ENCODE measurements at places on chromosomes 2 and 18.

DNA sequence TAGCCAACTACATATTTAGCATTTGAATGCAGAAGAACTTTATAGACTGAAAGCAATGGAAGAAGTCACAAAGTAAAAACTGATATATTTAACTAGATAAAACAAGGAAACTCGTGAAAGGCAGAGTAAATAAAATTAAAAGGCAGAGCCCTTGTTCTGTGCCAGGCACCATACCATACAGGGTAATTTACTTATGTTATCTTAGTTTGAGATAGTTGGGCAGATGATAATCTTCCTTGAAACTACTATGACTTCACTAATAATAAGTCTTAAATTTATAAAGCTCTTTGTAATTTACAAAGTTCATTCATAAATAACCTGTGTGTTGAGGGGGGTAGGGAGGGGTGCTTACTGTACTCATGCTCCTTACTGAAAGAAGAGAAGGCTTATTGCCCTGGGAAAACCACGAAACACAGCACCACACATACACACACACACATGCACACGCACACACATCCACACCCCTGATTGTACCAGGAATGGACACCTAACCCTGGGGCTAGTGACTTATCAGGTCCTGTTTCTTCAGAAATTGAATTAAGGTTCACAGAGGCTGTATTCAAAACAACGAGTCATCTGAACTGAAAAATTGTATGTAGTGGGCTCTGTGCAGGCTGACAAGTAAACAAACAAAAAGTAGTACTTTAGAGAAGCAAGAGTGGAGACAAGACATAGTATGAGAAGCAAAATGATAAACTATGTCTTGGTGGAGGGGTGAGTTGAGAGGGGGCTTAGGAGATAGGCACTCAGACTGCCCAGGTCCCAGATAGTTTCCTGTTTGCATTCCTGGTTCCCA lies 38.1 kb downstream of the AGFG1 start:
- DNase-seq = no peak

DNA sequence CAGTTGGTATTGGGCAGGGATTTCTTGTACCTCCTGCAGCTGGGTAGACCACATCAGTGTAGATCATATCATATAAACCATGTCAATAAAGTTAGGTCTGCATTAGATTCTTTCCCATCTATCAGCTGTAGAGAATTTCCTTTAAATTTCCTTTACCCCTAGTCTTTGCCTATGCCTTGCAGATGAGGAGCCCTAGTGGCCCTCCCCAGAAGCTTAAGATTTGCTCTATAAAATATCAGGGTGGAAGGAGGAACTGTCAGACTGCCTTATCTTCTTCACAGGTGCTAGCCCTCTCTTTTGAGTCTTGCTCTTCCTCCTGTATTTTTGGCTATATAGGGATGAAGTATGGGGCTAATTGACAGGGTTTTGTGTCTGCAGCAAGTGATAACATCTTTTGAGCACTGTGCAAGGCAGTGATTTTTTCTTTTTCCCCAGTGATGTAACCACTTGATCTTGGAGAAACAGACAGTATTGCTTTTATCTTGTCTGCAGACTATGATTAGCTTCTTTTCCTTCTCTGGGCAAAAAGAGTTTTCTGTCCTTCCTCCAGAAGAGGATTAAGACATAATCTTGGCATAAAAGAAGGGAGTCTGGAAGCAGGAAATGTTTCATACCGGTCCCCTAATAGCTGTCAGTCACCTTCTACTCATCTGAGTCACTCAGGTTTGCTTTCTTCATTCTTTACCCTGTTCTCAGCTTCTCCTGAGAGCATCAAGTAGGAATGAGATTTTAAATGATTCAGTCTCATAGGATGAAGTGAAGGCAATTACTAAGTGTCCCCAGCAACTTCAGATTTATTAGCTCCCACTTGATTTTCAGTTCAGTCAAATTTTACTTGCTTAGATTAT lies 286.4 kb downstream of the CDH19 start:
- no peak for DNase-seq

- DNase-seq = no peak
Measured at GRCh38 chr2:160869411-160869810, 290.8 kb upstream of the TANK start.

DNA sequence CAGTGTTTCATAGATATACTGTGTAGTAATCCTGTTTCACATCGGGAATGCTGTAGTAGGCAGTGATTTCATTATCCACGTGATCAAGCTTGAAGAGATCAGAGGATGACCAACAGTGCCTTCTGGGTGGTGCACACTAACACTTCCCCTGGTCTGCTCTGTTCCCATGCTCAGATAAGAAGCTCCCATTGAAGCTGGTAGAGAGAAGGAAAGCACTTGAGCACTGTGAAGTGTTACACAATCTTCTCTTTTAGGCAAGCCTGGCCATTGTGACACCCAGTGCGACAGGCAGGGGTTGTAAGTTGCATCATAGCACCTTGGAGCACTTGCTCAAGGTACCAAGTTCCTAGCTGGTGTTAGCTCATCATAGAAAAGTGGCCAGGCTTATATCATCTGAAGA lies 30.6 kb upstream of the GPD2 start:
- DNase-seq = no peak

- no peak for DNase-seq
Measured at GRCh38 chr2:205689820-205690219, 7.5 kb downstream of the NRP2 start.

DNA sequence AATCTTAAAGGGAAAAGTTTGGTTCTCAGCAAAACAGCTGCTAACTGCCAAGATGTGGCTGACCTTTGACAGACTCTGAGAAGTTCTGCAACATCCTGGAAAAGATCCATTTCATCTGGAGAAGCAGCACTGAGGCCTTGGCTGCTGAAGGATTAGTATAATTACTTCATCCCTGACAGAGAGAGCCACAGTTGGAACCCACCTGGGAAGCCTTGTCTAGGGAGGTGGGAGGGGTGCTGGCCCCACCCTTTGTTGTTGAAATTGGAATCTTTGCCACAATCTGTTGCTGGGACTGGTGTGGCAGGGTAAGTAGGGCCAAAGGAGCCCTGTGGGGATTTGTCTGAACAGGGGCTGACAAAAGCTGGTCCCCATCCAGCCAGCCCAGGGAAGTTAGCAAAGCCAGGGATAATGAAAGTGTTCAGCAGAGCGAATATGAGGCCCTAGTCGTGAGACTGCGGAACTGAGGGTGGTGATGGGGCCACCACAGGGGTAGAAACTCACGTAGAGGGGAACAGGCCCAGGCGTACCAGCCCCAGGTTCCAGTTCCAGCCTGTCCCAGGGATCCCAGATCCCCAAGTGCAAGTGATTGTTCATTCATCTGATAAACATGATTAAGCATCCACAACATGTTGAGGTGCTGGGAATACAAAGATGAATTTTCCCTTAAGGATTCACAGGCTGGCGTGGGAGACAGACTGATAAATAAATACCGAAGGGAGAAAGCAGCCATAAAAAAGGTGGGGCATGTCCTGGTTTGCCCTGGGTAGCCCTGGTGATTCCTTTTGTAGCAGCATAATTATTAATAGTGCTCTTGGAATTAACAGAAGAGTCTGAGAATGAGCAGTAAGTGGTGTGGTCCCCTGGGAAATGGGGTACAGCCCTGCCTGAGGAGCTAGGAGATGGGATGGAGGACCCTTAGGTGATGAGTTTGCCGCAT lies 60.0 kb downstream of the MYO1B start:
- no peak for DNase-seq

GRCh38 chr2:211837706-211838105 lies 700.9 kb downstream of the ERBB4 start:
- no peak for DNase-seq

- no peak for DNase-seq
Measured at GRCh38 chr18:37588289-37588688, 22.7 kb upstream of the CELF4 start.

- DNase-seq = no peak
Measured at GRCh38 chr2:62136956-62137830, 58.7 kb upstream of the B3GNT2 start.

DNA sequence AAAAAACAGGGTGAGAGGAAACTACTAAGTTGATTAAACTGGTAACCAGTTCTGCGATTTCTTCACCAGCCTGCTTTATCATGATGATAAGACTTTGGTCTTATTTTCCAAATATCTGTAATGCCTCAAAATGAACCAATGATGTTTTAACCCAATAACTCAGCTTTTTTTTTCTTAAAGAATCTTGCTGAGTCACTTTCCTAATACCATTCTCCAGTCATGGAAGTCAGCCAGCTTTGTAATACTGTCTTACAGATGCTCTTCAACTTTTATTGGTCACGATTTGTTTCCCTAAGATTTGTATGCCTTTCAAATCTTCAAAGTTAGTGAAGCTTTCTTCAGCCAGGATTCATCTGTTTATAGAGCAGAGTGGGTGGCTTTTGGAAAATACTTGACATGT lies 47.7 kb upstream of the SMIM21 start:
- DNase-seq = no peak

DNA sequence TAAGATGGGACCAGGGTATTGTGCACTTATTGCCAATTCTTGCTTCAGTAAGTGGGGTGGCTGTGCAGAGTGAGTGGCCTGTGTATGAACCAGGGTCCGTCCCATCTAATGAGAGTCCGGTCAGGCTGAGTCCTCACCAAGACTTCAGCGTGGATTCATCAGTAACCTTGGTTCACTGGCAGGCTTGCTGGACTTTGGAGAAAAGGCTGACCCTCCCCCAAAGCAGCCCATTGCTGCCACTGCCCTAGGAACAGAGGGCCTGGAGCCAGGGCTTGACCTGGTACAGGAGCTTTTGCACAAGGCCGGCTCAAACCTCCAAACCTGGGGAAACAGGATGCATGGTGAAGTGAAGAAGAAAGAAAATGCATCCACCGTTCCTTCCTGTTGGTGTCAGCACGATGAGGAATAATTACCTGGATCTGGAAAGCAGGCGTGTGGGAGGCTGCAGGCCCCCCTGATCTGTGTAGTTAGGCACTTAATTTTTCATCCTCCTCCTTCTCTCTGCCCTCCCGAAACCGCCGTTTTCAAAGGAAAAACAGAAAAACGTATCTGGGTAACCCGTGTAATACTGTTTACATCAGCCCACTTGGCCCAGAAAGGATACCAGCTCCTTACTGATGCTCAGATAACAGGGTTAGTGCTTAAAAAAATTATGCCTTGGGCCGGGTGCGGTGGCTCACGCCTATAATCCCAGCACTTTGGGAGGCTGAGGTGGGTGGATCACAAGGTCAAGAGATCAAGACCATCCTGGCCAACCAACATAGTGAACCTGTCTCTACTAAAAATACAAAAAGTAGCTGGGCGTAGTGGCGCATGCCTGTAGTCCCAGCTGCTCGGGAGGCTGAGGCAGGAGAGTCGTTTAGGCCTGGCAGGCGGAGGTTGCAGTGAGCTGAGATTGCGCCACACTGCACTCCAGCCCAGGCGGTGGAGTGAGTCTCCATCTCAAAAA lies 147.7 kb downstream of the TGIF1 start:
- no peak for DNase-seq

GRCh38 chr2:218285604-218286003 lies 6.7 kb downstream of the TMBIM1 start:
- DNase-seq = no peak

GRCh38 chr2:190169221-190170072 lies 106.9 kb upstream of the MSTN start:
- DNase-seq = no peak

DNA sequence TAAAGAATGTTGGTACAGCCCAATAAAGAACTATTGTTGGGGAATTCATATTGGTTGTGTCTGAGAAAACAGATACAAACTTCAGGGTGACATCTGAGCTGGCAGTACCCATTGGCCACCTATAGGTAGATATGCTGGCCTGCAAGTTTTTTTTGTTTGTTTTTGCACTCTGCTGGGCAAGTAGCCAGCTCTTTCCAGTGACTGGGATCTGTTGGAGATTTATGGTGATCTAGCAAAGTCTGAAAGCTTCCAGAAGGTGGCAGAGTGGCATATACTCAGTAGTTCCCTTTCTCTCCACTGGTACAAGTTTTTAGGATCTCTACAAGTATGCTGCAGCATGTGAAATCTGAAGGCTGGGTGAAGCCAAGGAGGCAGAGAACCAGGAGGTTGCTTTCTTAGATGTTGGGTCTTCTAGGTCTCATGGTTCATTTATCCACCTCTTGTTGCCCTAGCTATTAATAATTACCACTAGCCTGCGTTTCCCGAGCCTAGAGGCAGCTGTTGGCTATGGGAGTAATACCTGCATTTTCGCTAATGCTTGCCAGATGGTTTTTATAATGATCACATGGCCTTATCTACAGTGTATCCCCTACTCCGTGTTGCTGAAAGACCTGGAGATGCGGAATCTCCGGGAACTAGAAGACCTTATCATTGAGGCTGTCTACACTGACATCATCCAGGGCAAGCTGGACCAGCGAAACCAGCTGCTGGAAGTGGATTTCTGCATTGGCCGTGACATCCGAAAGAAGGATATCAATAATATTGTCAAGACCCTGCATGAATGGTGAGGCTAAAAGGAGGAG lies 9.5 kb downstream of the COPS7B start:
- DNase-seq = no peak

DNA sequence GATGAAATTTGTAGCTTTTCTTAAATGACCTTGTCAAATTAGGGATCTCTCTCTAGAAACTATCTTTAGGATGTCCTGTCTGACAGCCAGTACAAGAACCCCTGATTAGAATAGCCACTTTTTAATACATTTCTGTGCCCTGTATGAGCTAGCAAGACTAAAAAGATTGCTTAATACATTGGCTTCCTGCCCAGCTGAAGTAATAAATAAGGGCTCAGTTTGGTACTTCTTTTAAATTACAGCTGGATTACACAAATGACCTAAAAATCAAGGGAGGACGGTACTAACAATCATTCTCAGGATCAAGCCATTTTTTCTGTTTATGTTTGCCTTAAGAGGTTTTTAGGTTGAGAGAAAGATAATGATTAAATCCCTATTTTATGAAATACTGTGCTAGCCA lies 11.6 kb upstream of the OLA1 start:
- no peak for DNase-seq

DNA sequence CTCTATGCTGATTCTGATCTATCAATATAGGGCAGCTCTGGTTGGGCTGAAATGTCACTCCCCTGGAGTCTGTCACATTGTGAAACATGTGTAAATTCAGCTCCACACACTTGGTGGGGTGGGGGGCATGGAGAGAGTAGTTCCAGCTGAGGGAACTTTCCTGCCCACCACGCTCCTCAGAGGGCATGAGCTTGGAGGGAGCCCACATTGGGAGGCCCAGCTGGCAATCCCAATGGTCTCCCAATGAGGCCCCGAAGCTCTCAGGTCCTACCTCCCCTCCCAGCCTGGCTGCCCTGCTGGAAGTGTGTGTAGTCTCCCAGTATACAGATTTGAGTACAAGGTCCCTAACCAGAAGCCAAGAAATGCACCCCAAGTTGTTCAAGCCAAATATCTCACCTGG lies 31.5 kb downstream of the GYPC start:
- DNase-seq = no peak

DNA sequence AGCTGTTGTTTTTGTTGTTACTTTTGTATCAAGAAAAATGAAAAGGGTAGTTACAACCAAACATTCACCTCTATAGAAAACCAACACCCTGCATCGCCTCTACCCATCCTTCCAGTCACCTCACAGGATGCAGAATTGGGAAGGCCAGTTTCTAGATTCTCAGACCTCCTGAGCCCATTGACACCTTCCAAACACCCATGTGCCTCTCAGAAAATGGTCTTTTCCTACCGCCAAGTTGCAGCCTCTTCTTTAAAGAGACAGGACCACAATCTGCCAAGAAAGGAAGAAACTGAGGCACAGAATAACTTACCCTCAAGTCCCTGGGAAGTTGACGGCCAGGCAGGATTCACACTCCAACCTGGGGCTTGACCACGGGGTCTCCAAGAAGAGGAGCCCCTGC lies 101.4 kb downstream of the TNS1 start:
- DNase-seq = no peak
